ENCODE measurements at places on chromosomes 7 and 10.

DNA sequence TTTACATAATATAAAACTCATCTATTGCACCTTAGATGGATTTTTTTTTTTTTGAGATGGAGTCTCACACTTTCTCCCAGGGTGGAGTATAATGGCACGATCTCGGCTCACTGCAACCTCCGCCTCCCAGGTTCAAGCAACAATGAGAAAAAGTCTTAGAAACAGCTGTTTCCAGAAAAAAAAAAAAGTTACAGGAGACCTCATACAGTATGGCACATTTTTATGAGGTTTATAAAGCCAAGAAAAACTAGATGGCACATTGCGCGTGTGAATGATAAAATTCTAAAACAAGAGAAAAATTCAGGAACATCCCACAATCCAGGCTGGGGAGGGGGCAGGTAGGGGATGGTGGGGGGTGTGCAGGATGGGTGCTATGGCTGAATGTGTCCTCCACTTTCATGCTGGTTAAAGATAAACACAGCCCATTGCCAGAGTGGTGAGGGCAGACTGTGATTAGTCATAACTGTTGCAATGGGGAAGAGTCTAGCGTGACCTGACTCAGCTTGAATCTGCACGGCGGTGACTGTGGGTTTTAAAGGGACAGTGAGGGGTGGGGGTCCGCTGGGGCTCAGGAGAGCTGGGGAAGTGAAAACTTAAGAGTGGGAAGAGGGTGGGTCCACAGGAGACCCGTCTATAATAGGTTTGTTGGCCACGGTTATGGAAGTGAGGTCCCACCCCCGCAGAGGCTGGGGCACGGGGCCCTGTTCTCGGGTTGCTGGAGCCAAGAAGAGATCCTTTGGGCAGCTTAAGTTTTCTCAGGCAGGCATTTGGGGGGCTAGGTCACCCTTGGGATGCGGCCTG lies 11.9 kb upstream of the LRRC27 start:
- no peak for DNase-seq

DNA sequence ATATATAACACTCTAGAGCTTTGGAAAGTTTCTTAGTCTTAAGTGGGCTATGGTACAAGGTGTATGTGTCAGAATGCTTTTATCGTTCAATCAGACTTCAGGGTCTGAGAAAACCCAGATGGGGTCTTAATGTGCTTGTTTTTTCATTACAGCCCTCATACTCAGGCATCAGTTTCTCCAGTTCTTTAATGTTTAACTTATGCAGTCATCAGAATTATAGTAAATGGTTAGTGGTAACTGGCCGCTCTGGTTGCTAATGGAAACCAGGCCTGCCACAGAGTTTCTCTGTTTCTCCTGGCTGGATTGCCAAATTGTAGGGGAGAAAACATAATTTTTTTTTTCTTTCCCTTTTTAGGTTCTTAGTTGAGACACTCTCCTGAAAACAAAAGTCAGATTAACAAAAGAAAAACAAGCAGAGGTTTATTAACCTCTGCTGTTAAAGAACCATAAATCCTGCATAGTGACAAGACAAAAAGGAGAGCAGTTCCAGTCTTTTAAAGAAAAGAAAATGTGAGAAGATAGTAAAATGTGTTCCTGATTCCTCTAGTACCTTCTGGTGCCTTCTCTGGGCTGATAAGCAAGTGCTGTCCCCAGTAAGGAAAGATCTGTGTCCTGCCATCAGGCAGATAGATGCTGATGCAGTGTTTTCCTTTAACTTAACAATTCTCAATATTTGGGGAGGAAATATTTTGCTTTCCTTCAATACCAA lies 21.5 kb upstream of the GHITM start:
- no peak for DNase-seq

- DNase-seq, result no peak
These were observed 8.4 kb downstream of the PRF1 start for GRCh38 chr10:70594161-70594560.

DNA sequence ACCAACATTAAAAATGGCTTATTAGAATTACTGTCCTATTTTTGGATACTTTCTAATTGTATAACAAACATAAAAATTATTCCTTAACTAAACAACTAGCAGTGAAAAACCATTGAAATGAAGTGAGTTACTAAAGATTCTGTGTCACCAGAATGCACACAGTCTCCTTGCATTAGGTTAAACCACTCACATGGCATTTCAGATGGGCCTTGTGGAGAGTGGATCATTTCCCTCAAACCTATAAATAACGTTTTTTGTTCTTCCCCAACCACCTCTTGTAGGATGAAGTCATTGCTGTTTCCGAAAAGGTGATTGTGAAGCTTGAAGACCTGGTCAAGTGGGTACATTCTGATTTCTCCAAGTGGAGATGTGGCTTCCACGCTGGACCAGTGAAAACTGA lies 38.4 kb downstream of the ARID5B start:
- no peak for DNase-seq

DNA sequence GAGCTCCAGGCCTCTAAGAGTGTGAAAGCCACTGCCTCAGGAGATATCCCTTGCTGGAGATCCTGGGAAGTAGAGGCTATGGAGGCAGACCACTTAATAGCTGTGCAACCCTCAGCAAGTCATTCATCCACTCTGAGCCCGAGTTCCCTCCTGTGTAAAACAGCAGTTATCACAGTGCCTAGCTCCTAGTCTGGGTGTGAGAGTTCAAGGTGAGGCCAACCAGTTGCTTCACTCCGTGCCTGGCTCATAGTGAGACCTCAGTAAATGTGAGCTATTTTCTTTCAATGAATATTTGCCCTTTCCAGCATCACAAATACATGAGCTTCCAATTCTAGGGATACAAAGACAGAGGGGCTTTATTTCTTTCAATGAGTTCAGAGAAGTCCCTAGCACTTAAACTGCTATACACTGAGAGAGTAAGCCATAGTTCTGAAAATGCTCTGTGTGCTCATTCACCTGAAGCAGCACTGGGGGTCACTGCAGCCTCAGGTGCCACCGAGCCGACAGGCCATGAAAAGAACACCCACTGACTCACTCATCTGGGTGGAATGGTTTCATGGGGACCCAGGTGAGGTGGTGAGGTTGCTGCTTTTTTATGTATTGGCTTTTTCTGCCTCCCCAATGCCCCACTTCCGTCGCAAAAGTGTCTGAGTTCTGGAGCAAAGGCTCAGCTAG lies 259.8 kb downstream of the KCNMA1 start:
- no peak for DNase-seq

DNA sequence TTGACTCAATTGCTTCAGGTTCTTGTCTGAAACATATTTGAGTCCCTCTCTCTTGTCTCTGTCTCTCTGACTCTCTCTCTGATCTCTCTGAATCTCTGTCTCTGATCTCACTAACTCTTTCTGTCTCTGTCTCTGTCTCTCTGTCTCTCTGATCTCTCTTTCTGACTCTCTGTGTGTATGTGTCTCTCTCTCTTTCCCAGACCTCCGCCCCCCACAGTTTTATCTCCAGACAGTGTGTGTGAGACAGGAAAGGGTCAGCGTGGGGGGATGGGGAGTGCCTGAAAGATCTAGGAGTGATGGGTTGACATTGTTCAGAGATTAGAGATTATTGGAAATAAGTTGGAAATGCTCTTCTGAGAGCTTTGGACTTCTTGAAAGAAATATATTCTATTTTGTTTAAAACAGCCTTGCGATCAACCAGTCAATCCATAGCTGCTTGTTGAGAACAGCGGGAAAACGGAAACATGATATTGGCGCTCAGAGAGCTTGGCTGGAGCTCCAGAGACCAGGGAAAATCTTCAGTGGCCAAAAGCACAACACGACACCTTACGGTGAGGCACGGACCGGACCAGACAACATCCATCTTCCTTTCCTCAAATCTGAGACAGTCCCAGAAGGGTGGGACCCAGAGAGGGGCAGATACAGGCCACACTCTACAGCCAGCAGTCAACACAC lies 35.5 kb downstream of the CALML3 start:
- DNase-seq, result no peak

Data from NCI-H1417 (cell line).